ENCODE measurements at places on chromosomes 3 and 15.

GRCh38 chr3:11568503-11569155 is 75.1 kb downstream of the VGLL4 start:
- DNase-seq = no peak

DNA sequence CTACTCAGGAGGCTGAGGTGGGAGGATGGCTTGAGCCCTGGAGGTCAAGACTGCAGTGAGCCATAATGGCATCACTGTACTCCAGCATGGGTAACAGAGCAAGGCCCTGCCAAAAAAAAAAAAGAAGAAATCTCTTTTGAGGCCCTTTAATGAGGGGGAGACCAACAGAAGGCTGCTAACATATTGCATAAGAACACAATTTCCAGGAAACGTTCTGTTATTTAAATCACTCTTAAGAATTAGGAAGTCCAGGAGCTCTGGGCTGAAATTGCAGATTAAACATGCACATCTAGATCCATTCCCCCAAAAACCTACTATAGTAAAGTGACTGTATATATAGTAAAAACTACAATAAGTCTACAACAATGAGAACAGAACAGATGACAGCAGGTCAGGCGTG is 16.1 kb upstream of the BLM start:
- DNase-seq = no peak

- DNase-seq = no peak
These were observed 34.8 kb downstream of the B3GALNT1 start for GRCh38 chr3:161070252-161070930.

DNA sequence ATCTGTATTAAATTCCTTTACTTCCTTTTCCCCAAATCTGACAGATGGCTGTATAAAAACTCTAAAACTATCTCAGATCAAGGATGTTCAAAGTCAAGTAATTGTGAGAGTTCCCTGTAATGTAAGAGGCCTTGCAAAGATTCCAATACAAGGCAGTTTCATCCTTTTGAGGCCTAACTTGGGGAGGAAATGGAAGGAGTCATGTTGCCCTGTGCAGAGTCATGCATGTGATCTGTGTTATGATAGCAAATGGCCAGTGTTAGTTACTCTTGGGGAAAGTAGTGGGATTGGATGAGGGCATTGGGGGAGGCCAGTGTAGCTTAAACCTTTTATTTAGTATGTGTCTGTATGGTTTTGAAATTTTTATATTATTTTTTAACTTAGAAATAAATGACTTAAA is 23.7 kb upstream of the FBXL22 start:
- DNase-seq = no peak

DNA sequence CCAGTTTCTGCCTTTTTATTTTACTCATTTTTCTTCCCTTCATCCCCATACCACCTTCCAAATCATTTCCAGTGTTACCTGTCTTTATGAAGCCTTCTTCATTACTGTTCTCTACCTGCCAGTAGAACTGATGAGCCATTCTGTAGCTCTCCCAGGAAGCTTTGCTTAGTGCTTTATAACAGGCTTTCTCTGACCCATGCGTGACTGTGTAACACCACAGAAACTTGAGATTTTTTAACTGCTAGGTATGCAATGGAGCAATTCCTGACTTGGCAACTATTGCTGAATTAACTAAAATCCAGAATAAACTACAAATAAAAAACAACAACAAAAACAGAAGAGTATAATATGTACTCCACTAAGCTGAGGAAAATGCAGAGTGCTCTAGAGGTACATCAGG is 289.2 kb downstream of the ROBO1 start:
- no peak for DNase-seq

DNA sequence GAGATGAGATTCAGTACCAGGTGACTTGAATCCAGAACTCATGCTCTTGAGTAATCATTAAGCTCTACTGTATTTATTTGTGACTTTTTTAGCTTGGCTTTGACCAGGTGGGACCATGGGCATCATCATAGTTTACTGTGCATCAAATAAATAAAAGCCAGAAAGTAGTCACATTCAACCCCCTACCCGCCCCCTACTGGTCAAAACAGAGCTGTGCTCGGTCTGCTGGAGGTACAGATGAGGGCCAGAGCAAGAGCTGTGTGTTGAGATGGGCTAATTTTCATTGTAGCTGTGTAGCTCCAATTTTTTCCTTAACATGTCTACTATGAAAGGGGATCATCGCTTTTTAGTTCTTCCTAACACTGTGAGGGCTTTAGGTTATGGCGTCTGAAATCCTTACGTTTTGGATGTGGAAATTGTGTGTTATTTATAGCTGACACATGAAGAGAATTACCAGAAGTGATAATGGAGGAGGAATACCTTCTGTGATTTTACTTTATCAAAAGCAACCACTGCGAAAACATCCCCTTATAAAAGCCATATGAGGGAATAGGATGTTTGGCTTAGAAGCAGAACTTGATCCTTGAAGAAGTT is 375.1 kb downstream of the PTPRG start:
- no peak for DNase-seq

DNA sequence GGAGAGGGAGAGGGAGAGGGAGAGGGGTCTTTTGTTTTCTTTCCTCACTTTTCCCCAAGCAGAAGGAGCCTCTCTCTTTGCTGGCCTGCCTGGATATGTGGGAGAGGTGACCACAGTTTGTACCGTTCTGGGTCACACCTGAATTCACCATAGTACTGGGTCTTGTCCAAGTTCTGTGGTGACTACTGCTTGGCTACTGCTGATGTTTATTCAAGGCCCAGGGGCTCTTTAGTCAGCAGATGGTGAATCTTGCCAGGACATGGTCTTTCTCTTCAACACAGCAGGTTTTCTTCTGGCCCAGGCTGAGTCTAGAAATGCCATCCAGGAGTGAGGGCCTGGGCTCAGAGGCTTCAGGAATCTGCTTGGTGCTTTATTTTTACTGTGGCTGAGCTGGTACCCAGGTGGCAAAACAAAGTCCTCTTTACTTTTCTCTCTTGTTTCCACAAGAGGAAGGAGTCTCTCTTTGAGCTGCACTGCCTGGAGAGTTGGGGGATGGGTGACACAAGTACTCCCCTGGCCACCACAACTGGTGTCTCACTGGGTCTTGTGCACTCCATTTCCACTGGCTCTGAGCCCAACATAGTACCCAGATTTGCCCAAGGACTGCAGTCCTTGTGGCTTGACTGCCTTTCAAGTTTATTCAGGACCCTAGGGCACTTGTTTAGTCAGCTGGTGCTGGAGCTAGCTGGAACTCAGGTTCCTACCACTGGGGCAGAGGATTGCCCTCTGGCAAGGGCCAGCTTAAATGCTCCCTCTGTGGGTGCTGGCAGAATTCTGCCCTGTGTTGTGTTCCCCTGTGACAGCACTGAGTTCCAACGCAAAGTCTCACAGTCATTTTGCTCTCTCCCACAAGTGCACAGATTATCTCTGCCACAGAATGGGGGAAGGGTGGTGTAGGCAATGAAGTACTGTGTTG is 16.8 kb upstream of the CCNDBP1 start:
- DNase-seq = no peak

- DNase-seq = no peak
These were observed 576.4 kb downstream of the FOXP1 start for GRCh38 chr3:71006810-71007785.

GRCh38 chr15:41795996-41796856 is 21.9 kb downstream of the MAPKBP1 start:
- DNase-seq = no peak

GRCh38 chr3:194203482-194204041 is 67.6 kb downstream of the HES1 start:
- DNase-seq = no peak

DNA sequence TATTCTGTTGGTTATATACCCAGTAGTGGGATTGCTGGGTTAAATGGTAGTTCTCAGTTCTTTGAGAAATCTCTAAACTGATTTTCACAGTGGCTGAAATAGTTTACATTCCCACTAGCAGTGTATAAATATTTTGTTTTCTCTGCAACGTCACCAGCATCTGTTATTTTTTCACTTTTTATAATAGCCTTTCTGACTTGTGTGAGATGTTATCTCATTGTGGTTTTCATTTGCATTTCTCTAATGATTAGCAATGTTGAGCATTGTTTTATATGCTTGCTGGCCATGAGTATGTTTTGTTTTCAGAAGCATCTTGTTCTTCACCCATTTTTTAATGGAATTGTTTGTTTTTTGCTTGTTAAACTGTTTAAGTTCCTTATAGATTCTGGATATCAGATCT is 612.7 kb upstream of the SGO1 start:
- DNase-seq = no peak

DNA sequence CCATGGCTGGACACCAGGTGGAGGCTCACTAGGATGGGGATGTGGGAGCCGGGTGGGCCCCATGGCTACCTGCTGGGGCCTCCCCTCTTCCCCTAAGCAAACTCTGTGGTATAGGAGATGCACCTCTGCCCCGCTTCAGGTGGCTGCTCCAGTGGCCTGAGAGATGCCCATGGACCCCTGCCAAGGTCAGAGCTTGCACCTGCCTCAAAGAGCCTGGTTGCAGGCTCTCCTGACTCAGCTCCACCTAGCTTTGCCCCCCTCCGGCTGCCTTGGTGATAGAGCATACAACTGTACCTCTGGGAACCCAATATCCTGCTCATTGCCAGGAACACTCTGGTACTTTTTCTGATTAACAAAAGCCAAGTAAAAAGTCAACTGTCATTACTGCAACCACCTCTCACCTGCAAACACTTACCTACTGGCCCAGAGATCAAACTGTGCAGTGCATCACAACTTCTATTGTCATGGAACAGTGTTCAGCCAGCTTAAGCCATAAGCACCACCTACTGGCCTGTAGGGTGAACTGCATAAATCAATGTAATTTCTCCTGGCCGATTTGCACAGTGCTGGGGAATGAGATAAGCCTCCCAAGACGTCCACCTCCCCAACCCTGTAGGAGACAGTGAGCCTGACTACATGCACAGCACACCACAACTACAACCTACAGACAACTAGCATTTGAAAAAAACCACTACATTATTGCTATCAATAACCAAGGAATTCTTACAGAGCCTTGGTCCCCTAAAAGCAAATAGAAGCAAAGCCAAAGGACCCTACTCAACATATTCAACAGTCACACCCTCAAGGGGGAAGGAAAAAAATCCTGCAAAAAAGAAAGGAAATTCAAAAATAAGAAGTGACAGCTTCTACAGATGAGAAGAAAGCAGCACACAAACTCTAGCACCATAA is 352.4 kb upstream of the ARHGEF26 start:
- peak; percentile 11 for DNase-seq

DNA sequence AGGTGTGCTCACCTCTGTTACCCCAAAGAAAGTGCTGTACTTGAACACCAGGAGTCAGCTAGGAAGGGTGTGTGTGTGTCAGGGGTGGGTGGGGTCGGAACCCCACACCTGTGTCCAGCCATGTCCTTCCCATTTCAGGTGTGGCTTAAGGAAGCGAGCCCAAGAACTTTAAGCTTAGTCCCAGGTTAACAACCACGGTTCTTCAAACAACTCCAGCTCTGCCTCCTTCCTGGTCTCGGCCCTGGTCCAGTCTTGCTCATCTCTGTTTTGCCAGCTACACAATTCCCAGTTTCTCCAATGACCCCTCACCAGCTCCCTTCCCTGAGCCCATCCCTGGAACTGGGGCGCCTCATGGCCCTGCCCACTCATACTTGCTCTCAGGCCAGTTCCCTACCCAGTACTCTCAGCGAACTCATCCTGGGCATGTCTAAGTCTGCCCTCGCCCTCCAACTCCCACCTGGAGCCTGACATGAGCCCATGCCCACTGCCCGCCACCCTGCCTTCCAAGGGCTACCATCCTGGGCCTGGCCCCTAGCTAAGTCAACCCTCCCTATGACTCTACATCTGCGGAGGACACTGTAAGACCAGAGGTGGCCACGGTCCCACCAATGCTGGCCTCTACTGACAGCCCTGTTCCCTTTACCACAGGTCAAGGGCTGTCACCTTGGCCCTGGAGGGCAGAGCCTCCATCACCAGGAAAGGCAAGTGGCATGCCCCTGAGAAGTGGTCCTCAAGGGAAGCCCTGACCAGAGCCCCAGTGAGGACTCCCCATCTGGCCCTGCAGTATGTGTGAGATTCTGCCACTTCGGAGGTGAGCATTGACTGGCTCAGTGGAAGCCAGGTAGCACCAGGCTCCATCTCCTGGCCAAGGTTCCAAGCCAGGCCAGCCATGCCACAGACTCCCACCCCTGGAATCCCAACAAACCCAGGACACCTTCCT is 9.2 kb downstream of the POC1A start:
- DNase-seq = no peak

DNA sequence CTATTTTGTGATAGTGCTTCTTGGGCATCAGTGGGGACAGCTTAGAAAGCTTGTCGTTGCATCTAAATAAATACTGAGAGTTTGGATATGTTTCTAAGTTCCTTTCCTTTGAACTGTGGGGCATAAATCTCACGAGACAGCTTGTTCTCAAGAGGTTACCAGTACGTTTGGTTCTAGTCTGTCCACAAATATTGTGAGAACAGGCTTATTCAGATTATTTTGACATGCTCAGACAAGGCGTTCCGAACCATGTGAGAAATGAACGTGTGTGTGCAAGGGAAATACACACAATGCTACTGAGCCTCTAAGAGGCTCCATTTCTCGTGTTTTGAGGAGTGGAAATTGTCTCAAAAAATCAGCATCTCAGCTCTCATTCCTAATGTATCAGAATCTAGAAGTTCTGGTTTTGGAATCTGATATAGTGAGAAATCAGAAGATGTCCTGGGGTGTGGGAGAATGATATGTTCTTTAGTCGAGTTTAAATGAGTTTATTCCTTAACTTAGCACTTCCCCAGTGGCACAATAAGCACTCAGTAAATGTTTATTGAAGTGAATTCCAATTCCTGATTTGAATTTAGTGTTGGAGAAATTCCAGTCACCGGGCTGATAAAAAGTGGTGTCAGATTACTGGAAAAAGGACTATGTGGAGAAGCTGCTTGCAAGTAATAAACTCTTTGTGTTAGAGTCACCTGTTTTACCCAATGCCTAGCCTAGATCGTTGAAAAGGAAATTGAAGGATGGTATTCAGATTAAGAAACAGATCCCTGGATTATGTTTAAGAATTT is 481.5 kb downstream of the LPP start:
- DNase-seq = no peak

GRCh38 chr3:191366675-191367074 is 36.3 kb upstream of the UTS2B start:
- DNase-seq = no peak

DNA sequence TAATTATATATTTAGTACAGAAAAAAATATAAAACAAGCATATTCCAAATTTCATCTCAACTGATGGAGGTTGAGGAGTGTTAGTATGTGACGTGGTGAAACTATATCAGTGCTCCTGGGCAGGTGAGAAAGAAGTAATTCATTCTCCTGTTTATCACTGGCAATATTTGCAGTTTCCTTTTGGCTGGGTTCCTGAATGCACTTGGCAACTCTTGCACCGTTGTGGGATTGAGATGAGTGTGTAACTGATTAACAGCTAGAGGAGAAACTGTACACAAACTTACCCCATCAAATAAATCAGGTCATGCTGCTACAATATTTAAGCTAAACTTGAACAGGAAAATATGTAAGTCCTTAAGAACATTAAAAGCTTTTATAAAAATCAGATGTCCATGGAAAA is 2.1 kb upstream of the ATP13A4 start:
- no peak for DNase-seq

GRCh38 chr3:24160424-24161095 is 215.5 kb downstream of the NR1D2 start:
- DNase-seq = no peak

DNA sequence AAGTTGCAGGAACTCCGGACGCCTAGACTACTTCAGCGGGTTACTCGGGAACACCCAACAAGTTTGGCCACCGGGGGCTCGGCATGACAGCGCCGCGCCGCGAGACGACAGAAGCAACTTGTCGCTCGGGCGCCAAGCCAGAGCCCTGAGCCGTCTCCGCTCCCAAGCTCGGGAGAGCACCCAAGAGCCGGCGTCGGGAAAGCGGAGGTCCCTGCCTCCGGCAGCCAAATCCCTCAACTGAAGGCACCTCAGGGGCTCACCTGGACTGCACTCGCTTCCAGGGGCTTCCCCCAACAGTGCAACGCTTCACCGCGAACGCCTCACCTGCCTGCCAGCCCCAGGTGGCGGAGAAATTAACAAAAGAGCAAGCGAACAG is 640 bp downstream of the MB21D2 start:
- no peak for DNase-seq
